Inflammatory macrophage treated with lipopolysaccharide for 4 hours (primary cell): ENCODE measurements at places on chromosomes 6 and 20.

GRCh38 chr20:57813509-57814269 is 103.9 kb upstream of the PMEPA1 start:
- no peak for DNase-seq

GRCh38 chr6:18243302-18243893 is 20.9 kb downstream of the DEK start:
- DNase-seq, result no peak

DNA sequence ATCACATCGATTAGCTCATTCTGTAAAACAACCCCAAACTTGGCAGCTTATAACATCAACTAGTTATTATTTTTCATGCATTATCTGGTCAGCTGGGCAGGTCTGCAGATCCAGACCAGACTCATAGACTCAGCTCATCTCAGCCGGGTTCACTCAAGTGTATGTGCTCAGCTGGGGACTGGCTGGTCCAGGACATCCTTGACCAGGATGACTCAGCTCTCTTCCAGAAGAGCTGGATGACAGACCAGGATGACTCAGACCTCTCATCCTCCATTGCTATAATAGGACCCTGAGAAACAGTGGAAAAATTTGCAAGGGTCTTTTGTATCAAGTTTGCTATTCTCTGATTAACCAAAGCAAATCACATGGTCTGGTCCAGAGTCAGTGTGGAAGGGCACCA is 312.5 kb upstream of the PLCB4 start:
- peak; percentile 11 for DNase-seq

GRCh38 chr6:107202876-107203468 is 87.7 kb upstream of the BEND3 start:
- DNase-seq, result no peak

GRCh38 chr20:51710361-51710894 is 57.8 kb downstream of the ATP9A start:
- no peak for DNase-seq

DNA sequence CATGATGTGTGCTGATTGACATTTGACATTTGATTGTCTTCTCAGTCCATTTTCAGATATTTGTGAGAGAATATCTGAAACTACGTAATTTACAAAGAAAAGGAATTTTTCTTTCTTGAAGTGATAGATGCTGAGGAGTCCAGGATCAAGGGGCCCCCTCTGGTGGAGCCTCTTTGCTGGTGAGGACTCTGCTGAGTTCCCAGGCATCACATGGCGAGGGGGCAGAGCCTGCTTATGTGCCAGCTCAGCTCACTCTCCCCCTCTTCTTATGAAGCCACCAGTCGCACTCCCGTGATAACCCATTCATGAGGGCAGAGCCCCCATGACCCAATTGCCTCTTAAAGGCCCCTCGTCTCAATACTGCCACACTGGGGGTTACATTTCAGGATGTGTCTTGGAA is 91.3 kb downstream of the RPP40 start:
- no peak for DNase-seq

- peak; percentile 16 for DNase-seq
Observed at GRCh38 chr6:154509421-154510143, 903 bp downstream of the CNKSR3 start.

DNA sequence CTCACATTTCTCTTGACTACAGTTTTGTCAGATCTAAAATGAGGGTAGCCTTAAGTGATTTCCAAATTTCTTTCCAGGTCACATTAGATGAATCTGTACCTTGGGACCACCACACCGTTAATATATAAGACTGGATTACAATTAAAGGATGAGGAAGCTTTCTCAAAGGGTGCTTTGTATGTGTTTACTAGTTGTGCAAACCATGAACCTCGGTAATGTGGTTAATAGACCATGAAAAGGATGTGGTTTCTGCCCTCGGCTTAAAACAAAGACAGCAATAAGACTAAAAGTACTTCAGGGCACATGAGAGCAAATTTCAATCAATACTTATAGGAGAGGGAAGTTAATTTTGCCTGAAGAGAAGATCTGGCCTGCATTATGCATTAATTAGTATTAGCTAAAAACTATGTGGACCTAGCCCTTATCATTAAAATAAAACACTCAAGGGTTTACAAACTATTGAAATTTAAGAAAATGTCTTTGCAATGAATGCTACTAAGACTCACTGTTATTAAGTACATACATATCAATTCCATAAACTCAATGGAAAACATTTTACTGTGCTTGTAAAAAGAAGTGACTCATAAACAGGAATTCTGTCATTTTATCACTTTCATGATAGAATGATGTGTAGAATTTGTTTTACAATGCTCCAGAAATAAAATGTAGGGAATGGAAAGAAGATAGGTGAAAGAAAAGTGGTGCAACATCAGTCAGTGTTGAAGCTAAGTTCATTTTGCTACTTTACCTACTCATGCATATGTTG is 936 bp upstream of the TMX4 start:
- DNase-seq, result no peak

DNA sequence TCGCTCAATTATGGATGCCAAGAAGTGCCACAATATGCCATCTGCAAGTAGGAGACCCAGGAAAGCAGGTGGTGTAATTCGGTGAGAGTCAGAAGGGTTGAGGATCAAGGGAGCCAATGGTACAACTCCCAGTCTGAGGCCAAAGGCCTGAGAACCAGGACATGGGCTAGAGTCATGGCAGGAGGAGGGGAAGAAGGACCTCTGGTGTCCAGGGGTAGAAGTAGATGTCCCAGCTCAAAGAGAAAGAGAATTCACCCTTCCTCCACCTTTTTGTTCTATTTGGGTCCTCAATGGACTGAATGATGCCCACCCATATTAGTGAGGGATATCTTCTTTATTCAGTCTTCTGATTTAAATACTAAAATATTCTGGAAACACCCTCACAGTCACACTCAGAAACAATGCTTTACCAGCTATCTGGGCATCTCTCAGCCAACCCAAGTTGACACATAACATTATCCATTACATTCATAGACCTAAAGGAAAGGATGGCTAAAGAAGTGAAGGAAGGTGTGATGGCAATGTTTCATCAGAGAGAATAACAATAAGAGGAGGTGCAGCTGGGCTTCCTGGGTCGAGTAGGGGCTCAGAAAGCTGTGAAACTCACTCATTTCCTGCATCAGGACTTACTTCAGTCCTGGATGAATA is 21.2 kb upstream of the HLA-DQA1 start:
- no peak for DNase-seq

- no peak for DNase-seq
Observed at GRCh38 chr20:45518282-45518681, 2.9 kb upstream of the SPINT3 start.

DNA sequence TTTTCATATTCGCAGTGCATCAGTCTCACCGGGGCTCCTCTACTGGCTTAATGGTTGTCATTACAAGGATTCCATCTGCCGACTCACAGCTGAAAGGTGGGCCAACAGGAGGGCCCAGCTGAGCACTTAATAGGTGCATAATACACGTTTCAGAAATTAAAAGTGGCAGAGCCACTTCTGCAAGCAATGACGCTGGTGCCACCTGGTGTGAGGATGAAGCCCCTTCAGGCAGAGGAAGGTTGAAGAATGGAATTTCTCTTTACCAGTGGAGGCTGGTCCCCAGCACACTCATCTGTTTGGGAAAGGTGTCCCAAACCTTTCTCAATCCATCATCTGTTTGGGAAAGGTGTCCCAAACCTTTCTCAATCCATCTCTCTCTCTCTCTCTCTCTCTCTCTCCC is 8.2 kb upstream of the STMND1 start:
- DNase-seq, result no peak

DNA sequence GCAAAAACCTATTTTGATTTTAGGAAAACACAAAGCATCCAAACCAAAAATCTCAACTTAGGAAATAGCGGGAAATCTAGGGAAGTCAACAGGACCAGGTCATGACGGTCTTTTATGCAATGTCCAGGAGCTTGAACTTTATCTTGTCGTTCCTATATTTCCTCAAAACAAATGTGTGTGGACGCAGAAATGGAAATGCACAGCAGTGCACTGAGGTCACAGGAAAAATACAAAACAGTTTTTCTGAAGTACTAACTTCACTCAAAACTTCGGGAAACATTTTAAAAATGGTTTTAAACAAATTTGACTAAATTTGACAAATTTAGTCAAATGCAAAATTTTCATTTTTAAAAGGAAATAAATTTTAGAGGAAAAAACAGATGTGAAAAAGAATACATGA is 5.5 kb upstream of the SLC17A2 start:
- DNase-seq, result no peak

GRCh38 chr20:53828682-53829254 is 235.1 kb upstream of the ZNF217 start:
- peak; percentile 48 for DNase-seq

DNA sequence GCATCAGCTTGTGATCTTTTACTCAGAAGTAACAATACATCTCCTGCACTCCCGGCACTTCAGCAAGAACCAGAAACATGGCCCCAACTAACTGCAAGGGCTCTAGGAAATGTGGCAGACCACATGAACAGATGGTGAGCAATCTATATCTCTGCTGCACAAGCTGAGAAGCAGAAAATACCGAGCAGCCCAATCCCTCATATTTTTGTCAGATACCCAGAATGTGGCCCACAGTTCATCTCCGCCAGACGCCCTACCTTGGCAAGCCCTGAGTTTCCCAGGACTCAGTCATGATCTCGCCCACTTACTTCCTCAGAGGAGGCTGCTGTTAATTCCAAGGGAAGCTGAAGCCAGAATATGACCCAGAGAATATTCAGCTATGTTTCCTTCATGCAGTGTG is 63.1 kb upstream of the PHACTR1 start:
- DNase-seq, result peak; percentile 12

DNA sequence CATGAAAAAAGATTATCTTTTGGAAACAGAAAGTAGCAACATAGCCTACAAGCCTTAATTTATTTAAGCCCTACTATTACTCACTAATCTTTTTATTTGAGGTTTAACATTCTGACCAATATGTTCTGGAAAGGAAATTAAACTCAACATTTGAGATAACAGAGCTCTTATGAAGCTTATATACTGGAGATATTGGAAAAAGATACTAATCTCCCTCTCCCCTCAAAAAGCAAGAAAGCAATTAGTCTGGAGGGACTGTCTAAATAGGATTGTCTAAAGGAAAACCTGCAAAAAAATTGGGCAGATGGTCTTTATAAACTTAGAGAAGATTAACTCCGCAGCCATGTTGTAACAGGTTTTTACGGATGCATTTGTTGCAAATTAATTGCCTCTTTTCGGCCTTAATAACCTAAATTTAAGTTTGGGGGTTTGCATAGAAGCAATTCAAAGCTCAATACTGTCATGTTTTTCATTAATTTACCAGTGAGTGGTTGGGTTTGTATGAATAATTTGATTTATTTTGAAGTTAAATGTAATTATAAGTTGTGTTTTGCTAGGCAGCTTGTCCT is 79.1 kb downstream of the SHLD1 start:
- DNase-seq, result no peak

GRCh38 chr6:35019171-35019570 is 122.0 kb downstream of the TCP11 start:
- no peak for DNase-seq

- DNase-seq, result no peak
Observed at GRCh38 chr6:56433119-56433518, 185.7 kb upstream of the COL21A1 start.

- no peak for DNase-seq
Observed at GRCh38 chr20:24814556-24815195, 134.4 kb upstream of the CST7 start.

DNA sequence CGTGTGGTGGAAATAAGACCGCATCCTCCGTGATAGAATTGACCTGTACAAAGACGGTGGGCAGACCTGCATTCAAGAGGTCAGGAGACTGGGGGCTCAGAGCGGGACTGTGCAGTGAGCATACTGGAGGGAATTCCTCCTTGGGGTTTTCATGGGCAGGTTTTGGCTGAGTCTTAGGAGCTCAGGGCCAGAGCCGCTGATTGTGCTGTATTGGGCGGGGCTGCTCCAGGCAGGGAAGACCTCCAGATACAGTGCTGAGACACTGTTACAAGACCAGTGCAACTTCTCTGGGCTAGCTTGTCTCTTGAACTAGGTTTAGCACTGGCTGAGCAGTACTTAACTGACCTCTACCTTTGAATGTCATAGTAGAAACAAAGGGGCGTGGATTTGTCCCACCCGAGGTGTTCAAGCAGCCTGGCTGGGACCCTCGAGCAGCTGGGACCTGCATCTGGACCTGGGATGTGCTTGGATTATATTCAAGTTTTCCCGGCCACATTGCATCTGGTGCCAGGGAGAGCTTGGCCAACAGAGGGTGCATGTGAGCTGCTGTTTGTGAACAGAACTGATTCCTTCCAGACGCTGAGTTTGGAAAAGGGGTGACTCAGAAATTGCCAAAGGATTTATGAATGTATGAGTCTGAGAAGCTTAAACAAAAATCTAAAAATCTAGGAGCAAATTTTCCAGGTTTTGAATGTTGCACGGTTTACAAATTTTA is 33.4 kb upstream of the SLC22A1 start:
- peak; percentile 19 for DNase-seq

GRCh38 chr6:129929433-129929832 is 68.3 kb upstream of the TMEM244 start:
- peak; percentile 41 for DNase-seq

DNA sequence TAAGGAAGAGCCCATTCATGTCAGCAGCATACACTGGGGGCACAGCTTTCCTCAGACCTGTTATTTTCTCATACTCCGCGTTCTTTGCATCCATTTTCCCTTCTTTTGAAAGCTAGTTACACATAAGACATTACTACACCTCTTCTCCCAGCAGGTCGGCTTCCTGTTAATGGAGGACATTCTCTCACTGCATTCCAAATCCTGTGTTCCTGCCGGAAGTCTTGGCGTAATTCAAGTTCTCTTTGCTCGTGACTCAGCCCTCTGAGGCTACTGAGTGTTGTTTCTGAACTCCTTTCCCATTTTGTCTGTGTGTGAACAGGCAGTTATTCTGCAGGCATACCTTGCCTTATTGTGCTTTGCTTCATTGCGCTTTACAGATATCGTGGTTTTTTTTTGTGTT is 97.5 kb upstream of the ZBTB24 start:
- DNase-seq, result no peak

DNA sequence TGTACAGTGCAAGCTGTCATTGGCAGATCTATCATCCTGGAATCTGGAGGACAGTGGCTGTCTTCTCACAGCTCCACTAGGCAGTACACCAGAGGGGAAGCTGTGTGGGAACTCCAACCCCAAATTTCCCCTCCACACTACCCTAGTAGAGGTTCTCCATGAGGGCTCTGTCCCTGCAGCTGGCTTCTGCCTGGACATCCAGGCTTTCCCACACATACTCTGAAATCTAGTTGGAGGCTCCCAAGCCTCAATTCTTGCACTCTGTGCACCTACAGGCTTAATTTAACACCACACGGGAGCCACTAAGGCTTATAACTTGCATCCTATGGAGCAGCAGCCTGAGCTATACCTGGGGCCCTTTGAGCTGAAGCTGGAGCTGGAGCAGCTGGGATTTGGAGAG is 43.0 kb upstream of the TRIM39 start:
- DNase-seq, result no peak

DNA sequence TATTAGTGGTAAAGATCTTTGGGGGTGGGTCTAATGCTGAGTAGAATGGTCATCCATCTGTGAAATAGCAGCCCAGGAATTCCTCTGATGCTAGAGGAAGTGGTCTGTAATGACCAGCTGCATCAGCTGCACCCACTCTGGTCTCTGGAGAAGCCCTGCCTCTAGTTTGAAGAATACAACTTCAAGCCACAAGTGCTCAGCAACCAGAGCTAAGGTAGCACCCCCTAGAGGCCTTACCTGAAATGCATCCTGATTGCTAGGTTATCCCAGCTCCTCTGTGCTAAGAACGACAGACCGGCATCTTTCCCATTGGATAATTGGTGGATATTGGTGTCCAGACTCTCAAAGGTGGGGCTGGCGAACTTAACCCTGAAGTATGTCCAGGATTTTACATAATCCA is 58.2 kb downstream of the DNAH8 start:
- DNase-seq, result no peak
